Muscle of back (tissue), 13 donors: ENCODE measurements at places on chromosomes 2 and 18. TPM values are rescaled to one million over a fixed set of nuclear protein-coding genes. Genes with fewer than 3 reads are reported as not detected.
A peak's percentile ranks its signal among the peaks of the same experiment; 100 is the strongest.

DNA sequence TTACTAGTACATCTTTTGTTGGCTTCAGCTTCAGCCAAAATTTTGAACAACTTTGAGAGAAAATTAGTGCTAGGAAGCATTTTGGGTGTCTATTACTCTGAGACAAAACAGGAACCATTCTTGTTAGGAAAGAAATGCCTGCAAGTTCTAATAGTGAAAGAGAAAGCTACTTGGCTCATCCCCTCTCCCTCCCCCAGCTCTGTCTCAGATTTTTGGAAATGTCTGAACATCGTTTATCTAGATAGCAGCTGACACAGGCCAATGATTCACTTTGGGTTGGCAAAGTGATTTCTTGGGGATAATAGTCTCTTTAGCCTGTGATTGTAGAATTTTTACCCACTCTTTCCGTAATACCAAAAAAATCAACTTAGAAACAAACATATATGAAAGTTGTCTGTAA, 42.3 kb upstream of the PTPRM start:
- DNase-seq = no peak

DNA sequence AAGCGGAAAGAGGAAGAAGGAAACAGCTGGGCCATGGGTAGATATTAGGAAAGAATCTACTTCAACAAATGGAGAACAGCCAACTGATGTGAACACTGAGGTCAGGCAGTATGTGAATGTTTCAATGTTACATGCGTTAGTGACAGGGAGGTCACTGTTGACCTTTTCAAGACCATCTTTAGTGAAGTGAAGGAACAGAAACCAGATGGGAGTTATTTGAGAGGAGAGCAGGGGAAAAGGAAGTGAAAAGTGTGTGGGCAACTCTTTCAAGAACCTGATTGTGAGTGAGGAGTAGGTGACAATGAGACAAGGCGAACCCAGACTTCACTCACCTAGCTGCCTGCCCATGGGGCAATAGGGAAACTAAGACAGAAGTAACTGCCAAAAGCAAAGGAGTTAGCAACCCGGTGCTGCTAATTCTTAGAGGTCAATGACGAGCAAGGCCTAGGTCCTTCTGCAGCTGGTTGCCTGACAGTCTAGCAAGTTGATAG, 67.0 kb downstream of the SP3 start:
- no peak for DNase-seq

- DNase-seq = peak; percentile 86
Measured at GRCh38 chr2:111116843-111117597, 3.7 kb upstream of the BCL2L11 start.

DNA sequence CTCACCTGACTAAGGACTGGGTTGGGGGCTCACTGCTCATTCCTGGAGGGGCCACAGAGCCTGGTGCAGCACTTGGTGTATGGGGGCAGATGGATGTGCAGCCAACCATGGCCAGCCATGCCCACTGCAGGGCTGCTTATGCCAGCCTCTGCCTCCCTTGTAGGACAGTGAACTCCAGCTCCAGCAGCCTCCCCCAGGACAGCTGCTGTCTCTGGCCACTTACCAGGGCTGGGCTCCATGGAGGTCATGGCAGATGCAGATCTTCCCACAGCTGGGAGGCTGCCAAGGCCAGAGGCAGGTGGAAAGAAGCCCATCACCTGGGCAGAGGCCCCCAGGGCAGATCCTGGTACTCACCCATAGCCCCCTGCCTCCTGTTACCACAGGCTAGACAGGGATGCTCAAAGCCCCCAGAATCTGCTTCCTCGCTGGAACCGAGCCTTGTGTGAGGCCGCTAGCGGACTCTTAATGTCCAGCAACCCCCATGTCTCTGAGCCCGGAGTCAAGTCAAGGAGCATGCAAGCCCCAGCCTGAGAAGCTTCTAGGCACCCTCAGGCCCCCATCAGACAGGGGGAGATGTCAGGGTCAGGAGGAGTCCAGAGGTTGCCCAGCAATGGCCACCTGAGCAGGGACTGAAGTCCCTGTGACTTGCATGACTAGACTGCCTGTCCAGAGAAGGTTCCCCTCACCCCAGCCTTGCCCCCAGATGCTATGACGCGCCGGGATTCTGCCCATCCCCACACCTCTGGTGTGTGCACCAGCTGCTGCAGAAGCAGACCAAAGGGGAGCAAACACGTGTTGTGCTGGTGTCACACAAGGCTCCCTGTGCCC, 123.6 kb downstream of the TWIST2 start:
- no peak for DNase-seq

DNA sequence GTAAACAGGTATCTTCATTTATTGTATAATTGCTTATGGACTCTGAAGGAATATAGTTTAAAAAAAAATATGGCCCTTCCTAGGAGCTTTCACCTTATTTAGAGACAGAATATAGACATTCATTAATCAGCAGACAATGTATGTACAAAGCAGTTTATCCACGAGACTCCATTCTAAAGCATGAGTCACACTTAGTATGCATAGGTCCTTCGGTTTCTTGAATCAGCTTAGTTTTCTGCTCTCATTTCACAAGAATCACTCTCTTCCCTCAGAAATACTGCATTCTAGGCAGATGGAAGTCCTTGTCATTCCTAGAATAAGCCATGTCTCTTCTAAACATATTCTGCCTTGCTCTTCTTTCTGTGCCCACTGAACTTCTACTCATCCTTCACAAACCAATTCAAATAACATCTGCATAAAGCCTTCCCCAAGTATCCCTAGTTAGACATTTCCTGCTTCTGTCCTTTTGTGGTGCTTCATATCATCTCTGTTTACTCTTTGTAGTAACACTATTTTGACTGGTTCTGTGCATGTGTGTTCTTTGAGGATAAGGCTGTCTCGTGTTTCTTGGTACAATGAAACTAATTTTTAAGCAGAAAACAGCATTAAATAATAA, 84.5 kb downstream of the PTRHD1 start:
- no peak for DNase-seq

- DNase-seq = no peak
Measured at GRCh38 chr2:46942891-46943626, 27.5 kb upstream of the MCFD2 start.

DNA sequence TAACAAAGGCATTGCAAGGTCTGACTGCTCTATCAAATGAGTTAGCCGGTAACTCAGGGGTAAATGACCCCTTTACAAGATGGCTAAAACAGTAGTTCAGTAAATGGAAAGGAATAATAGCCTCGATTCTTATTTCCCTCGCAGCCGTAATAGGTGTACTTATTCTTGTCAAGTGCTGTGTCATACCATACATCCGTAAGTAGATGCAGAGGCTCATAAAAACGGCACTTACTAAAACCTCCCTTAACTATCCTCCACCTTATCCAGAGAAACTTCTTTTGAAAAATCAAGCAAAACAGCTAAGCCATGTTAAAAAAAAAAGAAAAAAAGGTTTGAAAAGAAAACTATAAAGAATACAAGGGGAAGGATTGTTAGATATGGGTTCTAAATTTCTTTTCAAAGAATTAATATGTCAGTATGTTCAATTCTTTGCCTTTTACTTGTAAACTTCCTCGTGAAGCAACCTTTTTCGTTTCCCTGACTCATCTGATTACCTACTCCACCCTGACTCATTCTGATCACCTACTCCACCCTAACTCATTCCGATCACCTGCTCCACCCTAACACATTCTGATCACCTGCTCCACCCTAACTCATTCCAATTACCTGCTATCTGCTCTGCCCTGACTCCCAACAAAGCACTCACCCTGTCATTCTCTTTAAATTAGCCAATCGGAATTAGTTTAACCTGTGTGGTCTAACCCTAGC, 127.5 kb downstream of the SPAG16 start:
- DNase-seq = no peak

GRCh38 chr2:100888601-100889000, 68.7 kb downstream of the NPAS2 start:
- DNase-seq = no peak

DNA sequence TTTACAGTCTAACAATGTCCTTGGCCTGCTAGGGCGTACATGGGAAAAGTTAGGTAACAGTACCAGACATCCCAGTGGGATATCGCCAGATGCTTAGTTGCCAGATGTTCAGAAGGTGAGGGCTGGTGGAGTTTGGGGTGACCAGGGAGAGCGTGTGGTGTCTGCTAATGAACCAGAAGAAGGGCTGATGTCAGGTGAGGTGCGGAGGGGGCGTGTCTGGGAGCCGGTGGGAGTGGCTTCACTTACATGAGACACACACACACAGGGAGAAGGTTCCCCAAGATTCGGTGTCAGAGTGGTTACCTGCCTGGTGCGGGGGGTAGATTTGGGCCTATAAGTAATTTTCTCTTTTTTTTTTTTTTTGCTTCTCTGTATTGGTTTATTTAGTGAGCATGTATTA, 12.2 kb downstream of the RAB31 start:
- no peak for DNase-seq

DNA sequence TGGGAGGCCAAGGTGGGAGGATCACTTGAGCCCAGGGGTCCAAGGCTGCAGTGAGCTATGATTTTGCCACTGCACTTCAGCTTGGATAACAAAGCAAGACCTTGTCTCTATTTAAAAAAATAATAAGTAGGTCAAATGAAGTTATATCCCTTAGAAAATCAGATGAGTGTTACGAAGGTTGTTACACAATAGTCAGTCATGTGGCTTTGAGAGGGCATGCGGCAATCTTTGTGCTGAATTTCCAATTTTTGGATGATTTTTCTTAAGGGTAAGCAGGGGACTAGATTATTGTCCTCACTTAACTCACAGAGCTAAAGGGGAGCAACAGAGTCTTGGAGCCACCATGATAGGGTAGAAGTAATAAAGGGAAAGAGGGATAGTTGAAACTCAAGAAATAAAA, 71.8 kb downstream of the B3GNT2 start:
- no peak for DNase-seq

DNA sequence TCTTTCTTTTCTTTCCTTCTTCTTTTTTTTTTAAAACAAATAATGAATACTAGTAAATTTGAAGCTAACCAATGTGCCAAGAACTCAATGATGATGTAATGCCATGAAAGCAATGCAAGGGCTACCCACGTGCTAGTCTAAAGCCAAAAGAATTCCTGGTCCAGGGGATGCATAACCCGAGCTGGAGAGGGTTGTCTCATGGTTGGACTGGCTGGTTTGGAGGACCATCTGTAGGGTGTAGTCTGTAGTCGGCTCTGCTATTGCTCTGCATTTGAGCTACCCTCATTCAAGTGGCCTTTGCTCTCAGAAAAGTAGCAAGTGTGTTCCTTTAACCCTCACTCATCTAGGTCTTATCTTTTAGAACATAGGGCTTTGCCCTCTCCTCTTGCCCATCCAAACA, 469.6 kb upstream of the CELF4 start:
- no peak for DNase-seq

GRCh38 chr2:219829667-219830352, 202.4 kb downstream of the SLC4A3 start:
- peak; percentile 59 for DNase-seq

GRCh38 chr18:39191931-39192330, 1626.3 kb upstream of the CELF4 start:
- no peak for DNase-seq

DNA sequence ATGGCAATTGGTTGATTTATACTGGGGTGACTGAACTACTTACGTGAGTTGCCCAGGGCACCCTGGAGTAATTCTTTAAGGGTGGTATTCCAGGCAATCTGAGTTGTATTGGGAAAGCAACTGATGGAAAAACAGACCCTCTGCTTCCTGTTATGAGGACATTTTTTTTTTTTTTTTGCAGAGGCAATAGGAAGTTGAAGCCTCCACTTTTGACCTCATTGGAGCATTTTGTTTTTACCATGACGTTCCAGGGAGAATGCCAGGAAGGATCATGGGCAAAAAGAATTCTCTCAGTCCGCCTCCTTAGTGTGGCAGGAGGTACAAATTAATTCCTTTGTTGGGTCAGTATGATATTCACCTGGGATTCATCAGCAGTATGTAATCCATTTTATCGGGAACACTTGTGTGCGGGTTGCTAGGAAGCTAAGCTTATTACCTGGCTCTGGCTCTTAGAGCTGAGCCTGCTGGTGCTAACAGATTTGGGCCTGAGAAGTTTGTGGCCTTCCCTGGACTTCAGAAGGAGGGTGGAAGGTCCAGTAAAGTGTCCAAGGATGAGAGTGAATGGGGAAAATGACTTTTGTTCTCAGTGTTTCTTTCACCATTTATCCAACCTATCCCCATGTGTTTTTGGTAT, 272.9 kb upstream of the EPAS1 start:
- no peak for DNase-seq

DNA sequence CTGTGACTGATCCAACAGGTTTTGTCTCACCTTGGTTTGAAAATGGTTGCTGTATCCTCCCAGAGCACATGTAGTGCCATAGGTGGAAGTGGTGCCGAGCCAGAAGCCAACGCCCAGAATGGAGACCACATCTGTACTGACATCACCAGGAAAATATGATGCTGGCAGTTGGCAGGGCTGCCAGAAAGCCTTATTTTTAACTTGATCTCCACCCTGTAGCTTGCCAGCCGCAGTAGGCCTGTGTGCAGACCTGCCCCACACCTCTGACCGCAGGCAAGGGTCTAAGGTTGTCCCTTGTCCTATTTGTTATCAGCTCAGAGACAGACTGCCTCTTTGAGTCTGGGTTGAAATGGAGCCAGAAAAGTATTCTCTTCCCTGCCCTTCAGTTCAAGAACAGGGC, 123.5 kb upstream of the EML6 start:
- DNase-seq = peak; percentile 65

GRCh38 chr2:205556841-205557539, 125.3 kb upstream of the NRP2 start:
- DNase-seq = peak; percentile 46

- no peak for DNase-seq
Measured at GRCh38 chr18:47334966-47335365, 83.5 kb upstream of the SKOR2 start.

- no peak for DNase-seq
Measured at GRCh38 chr2:202632682-202633290, 2.0 kb upstream of the FAM117B start.

FOXI3 gene
- polyA plus RNA-seq = not detected

GRCh38 chr2:134574611-134575330, 144.0 kb downstream of the TMEM163 start:
- peak; percentile 6 for DNase-seq

- DNase-seq = no peak
Measured at GRCh38 chr2:76446872-76447271, 736.2 kb upstream of the GCFC2 start.

DNA sequence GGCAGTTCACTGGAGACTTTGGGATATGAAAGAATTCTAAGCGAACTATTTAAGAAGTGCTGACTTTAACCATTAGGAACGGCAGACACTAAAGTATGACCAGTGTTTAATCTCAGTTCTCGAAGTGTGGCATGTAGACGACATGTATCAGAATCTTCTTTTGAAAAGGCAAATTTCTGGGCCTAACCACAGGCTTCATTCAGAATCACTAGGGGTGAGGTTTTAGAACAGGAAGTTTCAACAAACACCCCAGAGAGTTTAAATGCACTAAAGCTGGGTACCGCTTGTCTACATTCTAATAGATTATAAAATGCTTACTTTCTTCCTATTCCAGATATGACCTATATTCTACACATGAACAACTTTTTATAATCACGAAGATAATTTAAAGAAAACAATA, 180.3 kb downstream of the ANKRD44 start:
- no peak for DNase-seq
